Stimulated activated CD8-positive, alpha-beta memory T cell treated with anti-CD3 and anti-CD28 coated beads, Interleukin-2, amount 100 ng/mL, for 48 hours (primary cell): ENCODE measurements at places on chromosomes 6 and 20.

DNA sequence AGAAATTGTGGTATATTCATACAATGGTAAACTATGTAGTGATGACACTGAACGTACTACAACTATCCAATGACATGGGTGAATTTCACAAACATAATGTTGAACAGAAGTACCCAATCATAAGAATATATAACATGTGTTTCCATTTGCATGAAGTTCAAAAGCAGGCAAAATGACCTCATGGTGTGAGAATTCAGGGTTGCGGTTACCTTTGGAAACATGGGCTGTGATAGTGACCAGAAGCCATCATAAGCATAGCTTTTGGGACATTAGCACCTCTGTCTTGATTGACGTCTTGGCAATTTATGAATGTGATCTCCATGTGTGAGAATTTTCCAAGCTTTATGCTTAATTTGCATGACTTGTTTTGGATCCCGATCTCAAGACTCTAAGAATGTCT is 500.1 kb upstream of the JAG1 start:
- no peak for DNase-seq

DNA sequence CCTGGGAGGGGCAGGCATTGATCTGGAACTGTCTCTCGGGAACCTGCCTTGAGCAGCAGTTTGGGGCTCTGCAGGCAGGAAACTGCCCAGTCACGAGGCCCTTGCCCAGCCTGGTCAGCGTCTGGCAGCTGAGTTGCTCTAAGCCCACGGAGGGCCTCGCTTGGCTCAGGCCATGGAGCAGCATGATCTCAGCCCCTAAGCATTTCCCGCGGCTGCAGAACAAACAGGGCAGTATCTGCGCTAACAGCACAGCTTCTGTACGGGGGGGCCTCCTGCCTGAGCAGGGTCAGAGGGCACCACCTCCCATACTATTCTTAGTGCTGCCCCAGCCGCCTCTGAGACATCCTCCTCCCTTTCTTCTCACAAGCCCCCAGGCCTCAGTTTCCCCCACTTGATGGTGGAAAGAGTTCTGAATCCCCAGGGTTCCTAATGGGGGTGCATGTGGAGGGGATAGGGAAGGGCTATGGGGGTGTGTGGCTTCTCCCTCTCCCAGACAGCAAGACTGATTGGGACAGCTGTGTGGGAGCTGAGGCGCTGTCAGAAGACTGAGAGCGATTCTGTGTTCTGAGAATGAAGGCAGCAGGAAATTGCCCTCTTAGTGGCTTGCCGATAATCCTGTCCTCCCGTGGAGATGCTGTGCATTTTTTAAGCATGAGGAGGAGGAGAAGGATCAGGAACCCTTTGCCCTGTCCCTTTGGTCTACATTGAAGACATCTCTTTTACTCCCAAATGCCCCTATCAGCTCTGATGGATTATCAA is 46.4 kb downstream of the MOCS1 start:
- no peak for DNase-seq

DNA sequence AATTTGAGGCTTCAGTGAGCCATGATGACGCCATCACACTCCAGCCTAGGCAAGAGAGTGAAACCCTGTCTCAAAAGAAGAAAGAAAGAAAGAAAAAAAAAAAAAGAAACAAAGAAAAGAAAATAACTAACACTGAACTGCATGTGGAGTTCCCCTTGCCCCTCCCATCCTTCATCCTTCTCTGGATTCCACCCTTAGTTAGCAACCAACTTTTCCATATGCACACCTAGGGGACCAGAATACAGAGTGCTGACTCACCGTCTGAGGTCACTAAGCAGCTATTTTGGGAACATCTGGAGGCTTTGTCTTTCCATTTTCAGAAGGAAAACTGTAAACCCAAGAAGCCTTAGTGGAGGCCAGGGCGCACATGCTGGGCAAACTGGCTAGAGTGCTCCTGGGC is 257.4 kb downstream of the MAFB start:
- no peak for DNase-seq

- no peak for DNase-seq
Measured at GRCh38 chr20:4006640-4007039, 8.7 kb downstream of the RNF24 start.

DNA sequence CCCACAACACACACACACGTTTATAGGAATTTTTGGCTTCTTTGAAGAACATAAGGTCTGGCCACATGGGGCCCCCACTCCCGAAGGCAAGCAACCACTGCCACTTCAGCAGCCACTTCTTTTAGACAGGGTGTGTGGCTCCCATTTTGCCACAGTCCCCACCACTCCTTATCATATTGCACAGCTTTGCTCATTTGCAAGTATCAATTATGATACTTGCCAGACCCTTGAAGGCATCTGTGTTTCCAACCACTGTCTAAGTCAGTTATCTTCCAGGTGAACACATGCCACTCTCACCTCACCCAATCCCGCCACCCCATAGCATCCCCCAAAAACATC is 73.1 kb downstream of the NOL4L start:
- DNase-seq = no peak

DNA sequence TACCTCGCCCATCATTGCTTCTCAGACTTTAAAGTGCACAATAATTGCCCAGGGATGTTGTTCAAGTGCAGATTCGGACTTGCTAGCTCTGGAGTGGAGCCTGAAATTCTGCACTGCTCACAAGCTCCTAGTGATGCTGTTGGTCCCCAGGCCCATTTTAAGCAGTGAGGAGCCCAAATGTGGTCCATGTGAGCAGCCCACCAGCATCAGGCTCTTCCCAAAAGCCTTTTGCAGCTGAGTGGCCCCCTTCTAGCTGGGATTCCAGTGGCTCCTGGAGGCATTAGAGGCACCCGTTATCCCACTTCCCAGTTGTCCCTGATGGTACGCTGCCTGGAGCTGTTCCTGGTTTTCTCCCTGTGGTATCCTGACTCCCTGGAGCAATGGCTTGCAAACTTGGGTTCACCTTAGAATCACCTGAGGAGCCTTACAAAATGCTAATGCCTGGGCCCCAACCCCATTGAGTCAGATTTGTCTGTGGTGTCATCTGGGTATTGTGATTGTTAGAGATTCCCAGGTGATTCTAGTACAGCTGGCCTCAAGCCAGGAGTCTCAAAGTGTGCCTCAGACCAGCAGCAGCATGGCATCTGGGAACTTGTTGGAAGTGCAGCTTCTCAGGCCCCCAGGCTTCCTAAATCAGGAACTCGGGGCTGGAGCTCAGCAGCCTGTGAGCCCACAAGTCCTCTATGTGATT is 186.9 kb upstream of the SLC24A3 start:
- no peak for DNase-seq

GRCh38 chr6:25100288-25100687 is 164.5 kb upstream of the RIPOR2 start:
- no peak for DNase-seq

- DNase-seq = no peak
Measured at GRCh38 chr6:108751851-108752732, 96.1 kb upstream of the ARMC2 start.

DNA sequence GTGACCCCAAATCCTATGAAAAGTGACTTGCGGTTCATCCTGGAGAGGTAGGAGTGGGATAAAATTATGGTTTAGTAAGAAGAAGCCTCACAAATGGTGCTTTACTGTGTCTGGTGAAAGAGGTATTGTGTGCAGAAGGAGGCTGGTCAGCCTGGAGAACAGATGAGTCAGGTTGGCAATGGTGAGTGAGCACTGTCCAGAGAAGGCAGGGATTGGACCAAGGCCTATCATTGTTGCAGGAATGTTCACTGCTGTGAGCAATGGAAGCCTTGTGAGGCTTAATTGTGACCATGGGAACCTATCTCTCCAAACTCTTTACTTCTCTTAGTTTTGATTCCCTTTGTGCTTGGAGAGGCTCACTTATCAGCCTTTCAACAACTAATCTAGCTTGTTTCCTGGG is 89.0 kb upstream of the KCNK16 start:
- no peak for DNase-seq

DNA sequence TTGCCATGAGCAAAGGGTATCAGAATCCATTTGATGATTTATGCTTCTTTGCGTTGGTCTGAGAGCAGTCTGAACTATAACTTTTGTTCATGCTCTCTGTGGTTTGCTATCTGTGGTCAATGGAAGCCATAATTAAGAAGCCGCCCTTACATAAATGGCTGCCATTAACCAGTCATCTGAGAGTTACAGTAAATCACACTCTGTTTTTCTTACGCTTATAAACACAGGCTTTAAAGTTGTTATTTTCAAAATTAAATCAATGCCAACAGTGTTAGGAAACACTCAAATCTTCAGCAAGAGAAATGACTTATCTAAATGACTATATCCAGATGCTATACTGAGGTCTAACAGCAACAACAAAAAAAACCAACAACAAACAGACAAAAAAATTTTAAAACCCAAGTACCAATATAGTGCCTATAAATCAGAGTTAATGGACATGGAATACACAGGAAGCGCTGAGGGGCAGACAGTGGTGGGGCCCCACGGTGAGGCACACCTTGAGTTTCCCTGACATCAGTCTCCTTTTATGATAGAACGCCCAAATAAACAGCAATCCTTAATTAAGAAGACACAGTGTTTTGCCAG is 108.0 kb upstream of the C6orf118 start:
- DNase-seq = no peak

- no peak for DNase-seq
Measured at GRCh38 chr6:124355146-124355545, 551.5 kb downstream of the NKAIN2 start.

- no peak for DNase-seq
Measured at GRCh38 chr6:5208471-5208971, 52.2 kb downstream of the LYRM4 start.

DNA sequence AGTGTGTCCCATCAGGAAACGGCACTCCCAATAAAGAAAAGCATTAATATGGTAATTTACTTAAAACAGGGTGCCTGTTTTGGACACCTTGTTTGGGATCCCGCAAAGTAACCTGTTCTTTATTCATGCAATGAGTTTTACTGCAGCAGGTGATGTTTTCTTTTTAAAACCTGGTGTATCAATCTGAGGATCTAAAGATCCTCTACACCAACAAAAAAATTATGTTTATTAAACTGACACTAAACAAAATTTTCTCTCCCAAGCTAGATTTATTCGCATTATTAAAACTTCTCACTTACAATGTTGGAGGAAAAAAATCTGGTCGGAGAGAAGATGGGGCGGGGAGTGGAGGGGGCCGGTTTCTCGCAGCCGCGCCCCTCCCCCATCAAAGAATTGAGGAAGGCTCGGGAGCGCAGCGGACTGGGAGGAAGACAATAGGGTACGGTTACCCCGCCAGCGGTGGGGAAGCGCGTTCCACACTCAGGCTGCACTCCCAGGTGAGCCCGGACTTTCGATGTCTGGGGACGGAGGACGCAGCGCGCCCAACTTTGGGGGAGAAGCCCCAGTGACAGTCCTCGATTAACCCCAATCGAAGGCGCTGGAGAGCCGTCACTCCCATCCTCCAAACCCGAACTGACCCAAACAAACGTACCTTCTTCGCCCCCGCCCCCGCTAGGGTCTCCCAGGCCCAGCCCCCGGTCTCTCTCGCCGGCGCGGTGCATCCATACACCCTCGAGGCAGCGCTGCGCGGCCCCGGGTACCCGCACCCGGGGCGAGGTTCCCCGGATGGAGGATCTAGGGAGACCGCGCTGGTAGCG is 1.3 kb downstream of the CD24 start:
- DNase-seq = no peak

DNA sequence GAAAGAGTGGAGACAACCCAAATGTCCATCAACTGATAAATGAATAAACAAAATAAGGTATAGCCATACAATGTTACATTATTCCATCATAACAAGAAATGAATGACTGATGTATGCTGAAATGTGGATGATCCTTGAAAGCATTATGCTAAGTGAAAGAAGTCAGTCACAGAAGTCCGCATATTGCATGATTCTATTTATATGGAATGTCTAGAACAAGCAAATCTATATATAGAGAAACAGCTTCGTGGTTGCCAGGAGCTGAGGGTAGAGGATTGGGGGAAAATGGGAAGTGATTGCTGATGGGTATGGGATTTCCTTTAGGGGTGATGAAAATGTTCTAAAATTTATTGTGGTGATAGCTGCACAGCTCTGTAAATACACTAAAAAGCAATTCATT is 196.8 kb downstream of the ATXN1 start:
- no peak for DNase-seq

DNA sequence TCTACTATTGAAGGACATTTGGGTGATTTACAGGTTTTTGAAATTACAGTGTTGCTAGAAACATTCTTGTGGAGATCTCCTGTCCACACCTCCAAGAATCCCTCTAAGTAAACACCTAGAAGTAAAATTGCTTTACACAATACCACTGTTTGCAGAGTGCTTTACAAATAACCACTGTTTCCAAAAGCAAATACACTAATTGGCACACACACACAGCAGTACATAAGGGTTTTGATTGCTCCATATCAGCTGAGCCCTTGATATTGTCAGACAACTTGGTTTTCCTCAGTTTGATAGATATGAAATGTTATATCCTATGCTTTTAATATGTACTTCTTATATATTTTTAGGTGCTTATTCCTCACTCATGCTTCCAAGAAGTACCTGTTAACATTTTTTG is 6.3 kb downstream of the HMGN4 start:
- DNase-seq = no peak

DNA sequence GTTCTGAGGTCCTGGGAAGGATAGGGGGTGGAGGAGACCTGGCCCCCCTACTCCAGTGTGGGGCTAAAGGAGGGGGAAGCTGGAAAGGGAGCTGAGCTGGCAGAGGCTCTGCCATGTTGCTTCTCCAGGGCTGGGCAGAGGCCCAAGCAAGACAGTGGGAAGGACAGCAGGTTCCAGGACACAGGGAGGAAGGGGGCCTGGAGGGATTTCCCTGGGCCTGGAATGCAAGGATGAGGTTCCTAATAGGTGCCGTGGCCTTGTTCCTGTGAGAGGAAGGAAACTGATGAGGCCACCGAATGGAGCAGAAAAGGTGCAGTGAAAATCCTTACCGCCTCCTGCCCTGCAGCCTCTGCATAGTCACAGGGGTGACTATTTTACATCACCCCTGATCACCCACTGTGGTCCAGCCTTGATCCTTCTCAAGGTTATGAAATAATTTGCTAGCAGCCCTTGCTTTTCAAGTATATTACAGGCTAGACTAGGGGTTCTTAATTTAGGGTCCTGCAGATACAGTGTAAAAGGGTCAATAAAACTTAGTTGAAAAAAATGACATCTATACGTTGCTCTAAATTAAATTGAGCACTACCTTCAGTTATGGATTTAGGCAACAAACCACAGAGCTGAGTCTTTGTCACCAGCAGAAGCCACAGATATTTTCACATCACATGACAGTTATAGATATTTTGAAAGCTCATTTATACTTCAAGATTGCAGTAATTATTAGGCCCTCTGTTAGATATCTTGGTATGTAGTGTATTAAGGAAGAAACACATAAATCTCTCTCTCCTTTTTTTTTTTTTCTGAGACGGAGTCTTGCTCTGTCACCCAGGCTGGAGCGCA is 45.7 kb upstream of the RNF24 start:
- no peak for DNase-seq
